ENCODE measurements at places on chromosomes 12 and 14.

GRCh38 chr12:4954621-4955354, 45.1 kb downstream of the KCNA1 start:
- no peak for DNase-seq

DNA sequence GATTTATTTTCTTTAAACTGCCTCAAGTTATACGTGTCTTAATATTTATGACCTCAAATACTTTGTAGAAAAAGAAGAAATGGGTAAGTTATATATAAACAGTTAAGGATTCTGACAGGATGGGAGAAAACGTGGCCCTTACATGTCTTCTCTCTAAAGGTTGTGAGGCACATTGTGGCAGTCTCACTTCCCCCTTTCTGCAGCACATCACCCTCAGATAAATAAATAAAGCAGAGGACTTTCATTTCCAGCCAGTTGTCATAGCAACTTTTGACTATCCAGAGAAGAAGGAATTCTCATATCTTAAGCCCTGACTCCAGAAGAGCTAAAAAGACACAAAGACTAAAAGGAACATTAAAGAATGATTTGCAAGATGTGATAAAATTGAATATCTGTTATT, 28.8 kb upstream of the CEP83 start:
- no peak for DNase-seq

GRCh38 chr14:99350751-99351150, 78.8 kb upstream of the BCL11B start:
- DNase-seq = no peak

- DNase-seq = no peak
These were observed 74.8 kb downstream of the EEA1 start for GRCh38 chr12:92854344-92854743.

- peak; percentile 32 for DNase-seq
These were observed 3.4 kb downstream of the CYP46A1 start for GRCh38 chr14:99687284-99688209.

DNA sequence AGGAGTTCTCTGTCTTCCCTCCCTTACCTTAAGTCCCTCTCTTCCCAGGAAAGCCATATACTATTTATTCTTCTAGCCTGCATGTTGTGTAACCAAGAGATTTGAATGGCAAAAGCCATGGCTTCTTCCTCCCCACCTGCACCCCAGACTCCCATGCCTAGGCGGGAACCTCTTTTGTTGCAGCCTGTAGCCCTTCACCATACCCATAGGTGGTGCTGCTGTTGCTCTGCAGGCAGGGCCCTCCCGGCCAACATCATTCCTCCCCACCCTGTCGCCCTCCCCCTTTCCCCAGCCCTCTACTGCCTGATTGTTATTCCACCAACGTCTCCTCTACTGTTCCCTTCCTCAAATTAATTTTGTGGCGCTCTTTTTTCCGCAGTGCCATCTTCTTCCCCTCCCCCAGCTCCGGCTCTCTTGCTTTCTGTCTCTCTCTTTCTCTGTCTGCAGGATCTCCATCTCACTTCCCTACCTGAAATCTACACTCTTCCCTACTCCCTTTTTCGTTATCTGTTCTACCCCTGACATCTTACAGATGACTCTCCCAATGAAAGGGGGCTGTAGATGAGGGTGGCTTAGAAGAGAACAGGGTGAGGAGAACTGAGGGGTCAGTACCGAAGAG, 13.8 kb downstream of the NGDN start:
- no peak for DNase-seq

DNA sequence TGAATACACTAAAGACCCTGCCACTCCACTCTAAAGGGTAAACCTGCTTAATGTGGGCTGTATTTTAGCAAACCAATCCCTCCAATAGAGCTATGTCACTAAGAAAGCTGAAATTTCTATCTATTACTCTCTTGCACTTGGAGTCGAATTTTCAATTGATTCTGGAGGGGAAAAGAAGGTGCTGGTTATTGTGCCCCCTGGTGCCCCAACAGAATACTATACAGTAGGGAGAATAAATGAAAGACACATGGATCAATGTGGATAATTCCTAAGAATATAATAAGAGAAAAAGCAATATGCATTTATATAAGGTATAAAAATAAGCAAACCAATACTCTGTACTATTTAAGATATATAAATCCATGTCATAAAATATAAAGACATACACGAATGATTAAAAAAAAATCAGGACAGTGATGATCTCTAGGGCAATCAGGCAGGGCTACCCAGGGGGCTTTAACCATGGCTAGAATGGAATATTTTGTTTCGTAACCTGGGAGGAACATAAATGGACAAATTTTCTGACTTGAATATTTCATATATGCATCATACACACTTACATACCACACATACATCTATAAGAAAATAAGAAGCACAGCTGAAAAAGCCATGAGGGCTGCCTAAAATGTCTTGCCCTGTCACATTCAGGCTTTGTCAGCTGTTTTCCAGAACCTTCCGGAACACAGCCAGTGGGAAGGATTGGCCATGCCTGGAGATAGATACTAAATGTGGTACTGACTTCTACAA, 54.4 kb downstream of the EFCAB11 start:
- peak; percentile 43 for DNase-seq

DNA sequence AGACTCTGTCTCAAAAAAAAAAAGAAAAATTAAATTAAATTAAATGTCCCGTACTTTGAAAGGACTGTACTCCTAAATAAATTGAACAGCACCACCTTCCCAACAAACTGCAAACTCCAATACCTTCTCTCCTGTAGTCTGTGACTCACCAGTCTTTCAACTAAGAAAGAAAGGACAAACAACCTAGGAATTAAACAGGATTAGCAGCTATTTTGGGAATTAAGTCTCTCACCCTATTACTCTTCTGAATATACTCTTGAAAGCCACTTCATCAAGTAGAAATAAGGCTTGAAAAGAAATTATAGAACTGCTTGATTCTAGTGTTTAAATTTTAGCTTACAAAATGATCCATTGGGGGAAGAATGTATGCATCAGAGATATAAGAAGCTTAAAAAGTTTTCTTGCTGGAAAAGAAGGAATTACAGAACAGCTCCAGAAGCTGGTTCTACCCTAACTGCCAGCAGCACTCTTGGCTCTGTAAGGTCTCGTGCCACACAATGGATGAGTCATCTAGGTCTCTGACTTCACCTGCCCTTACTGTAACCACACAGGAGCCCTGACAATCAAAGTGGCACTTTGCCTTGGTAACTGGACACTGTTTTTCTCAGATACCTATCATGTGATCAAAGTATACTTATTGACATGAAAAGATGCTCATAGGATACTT, 57.0 kb upstream of the CERS5 start:
- DNase-seq = peak; percentile 25

GRCh38 chr12:73892201-73892600, 645.4 kb upstream of the ATXN7L3B start:
- DNase-seq = no peak

DNA sequence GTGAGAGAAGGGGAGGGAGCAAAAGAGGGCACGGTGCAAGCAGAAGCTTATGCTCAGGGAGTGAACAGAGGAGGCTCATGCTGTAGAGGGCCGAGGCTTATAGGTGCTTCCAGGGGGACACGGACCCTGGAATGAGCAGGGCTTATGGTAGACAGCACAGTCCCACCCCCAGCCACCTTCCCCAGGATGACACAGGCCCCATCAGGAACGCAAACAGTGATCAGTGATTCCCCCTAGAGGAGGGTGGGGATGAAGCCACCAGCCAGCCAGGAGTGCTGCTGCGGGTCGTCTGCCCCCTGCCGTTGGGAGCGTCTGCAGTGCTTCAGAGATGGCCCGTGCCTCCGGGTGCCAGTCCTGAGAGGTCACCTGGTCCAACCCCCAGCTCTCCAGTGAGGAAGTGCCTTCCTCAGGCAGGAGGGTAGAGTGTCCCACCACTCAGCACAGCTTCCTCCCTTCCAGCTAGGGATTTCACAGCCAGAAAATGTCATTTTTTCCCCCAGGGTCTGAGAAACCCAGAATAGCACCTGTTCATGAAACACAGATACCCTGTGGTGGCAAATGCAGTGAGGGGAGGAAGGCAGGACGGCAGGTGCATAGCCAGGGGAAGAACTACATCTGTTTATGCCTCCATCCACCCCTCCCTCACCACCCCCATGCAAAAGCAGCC, 60.7 kb downstream of the SLC6A12 start:
- DNase-seq = peak; percentile 45

DNA sequence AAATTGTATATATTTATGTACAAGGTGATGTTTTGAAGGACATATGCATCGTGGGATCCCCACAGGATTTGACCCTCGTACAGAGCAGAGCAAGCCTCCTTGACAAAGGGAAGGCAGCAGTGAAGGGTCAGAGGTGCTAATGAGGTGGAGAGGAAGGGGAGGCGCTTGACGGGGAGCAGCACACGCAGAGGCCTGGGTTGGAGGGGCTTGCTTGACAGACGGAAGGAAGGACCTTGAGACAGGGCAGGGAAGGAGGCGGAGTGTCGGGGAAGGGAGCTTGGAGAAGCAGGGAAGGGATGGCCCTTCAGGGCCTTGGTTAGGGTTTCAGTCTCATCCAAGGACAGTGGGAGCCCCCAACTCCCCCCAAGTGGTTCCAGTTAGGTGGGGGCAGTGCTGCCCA, 52.6 kb downstream of the ZNF664 start:
- no peak for DNase-seq

DNA sequence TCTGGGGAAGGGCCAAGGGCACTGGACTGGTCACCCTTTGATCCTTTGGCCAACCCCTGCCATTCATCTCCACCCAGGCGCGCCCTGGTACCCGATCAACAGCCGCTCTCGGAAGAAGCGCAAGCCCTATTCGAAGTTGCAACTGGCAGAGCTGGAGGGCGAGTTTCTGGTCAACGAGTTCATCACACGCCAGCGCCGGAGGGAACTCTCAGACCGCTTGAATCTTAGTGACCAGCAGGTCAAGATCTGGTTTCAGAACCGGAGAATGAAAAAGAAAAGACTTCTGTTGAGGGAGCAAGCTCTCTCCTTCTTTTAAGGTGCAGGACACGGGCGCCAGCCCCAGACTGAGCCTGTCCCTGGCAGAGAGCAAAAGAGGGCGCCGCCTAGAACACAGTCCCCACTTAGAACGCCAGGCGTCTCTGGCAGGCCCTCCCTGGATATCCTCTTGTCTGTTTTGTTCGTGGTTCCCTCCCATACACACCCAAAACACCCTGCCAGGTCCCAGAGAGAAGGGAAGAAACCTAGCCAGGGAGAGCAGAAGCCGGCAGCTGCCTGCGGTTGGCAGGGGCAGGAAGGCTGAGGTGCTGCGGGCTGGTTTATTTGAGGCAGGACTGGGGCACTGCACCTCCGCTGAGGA, 1.7 kb downstream of the HOXC12 start:
- no peak for DNase-seq

GRCh38 chr14:22613106-22613695, 15.1 kb downstream of the ABHD4 start:
- DNase-seq = no peak

DNA sequence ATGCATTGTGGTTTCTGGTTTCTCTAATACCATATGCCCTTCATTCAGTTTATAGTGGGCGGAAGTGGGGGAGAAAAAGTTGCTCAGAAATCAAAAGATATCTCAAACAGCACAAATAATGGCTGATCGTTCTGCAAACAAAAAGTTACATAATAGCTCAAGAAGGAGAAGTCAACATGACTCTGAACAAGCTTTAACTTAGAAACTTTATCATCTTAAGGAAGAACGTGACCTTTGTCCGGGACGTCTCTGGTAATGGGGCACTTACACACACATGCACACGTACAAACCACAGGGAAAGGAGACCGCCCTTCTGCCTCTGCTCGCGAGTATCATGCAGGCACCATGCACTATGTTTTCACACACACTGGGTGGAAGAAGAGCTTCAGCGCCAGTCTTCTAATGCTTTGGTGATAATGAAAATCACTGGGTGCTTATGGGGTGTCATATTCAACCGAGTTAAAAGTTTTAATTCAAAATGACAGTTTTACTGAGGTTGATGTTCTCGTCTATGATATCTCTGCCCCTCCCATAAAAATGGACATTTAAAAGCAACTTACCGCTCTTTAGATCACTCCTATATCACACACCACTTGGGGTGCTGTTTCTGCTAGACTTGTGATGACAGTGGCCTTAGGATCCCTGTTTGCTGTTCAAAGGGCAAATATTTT, 4.7 kb downstream of the FOS start:
- no peak for DNase-seq

- DNase-seq = no peak
These were observed 240.0 kb downstream of the BMP4 start for GRCh38 chr14:53716578-53716977.

DNA sequence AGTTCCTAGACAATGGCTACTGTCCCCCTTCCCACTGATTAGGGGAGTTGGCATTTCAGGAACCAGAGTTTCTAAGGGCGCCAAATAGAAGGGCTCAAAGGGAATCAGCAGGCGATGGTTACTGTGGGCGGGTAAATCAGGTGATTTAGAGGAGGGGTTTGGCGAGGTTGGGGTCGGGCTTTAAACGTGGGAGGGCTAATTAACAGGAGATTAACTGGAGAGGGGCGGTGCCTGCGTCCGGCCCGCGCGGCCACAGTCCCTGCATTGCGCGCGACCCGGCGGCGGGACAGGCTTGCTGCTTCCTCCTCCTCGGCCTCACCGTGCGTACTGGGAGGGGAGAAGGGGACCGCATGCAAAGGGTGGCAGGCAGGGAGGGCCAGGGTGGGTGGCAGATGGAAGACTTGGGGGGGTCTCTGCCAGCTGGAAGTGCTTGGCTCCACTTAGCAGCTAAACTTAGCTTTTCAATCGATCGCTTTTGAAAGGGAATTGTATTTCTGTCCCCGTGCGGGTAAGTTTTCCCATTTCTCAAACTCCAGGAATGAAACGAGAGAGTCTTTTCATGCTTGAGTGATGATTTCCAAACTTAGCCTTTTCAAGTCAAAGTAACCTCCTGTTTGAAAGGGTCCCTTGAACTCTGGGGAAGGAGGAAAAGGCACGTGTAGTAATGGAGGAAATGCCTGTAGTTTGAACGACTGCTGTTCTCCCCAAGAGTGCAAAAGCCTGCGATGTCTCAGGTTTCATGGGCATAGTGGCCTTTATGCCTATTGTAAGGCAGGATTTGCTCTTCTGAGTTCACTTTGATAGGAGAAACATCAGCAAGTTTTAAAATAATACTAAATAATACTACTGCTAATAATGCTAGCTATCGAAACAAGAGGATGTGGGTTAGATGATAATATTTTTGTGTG, at the start of gene MGST1:
MGST1 (plus strand) TSS at position 255 of the 908 bp plus-strand sequence. CDS start 6,608 bp downstream, outside the sequence.
- DNase-seq = no peak

DNA sequence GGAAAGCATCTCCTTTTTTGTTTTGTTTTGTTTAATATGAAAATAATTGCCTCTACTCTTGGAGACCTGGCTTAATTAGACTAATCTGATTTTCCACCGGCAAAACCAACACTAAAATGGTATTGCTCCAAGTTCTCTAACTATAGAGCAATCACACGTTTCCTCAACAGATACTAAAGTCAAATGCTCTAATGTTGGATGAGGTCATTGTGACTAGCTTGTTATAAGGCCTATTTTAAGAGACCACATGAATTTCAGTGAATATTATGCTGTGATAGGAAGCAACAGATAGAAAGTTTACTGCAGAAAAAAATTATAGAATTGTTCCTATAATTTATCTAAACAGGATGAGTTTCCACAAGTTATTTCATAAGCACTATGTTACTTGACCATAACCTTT, 3.3 kb upstream of the CCDC196 start:
- no peak for DNase-seq

- DNase-seq = no peak
These were observed 483.9 kb downstream of the ZFP36L1 start for GRCh38 chr14:68308726-68309520.

- peak; percentile 82 for DNase-seq
These were observed at the start of gene PNMA1 for GRCh38 chr14:73713803-73714655. PNMA1 (minus strand) TSS chr14:73714384; CDS start chr14:73713639, 745 bp downstream.
